ENCODE measurements at places on chromosomes 3 and 15. TPM values are rescaled to one million over a fixed set of nuclear protein-coding genes. Genes with fewer than 3 reads are reported as not detected.

DNA sequence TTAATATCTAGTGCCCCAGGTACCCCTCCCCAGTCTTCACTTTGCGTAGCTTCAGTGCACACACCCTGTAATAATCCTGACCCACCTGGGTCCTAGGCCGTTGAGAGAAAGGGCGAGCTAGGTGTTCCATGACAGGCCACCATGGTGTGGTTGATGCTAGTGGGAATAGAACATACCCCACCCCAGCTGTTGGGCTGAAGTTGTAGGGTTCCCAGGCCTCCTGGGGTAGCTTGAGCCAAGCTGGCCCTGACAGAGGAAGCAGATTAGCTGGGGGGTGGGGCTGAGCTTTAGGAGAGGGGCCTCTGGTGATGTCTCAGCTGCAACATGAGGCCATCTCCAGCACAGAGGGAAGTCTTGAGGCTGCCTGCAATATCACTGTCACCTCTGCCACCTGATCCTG, 40.5 kb downstream of the RAB11A start:
- DNase-seq, result no peak

DNA sequence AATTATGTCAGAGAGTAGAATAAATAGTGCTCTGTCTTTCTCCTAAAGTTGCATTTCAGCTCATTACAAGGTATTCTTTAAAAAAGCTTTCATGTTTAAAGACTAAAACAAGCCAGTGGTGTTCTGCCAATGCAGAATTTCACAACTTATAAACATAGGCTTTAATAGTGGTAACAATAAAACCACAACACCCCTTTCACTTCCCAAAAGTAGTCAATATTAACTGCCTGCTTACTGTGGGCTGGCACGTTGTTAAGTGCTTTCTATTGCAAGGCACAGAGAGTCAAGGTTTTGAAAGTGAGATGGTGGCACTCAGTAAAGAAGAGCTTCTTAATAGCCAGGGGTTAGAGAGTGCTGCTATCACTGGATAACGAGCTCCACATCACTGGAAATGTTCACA, 8.4 kb upstream of the RTP1 start:
- no peak for DNase-seq

SNAPC5 gene
- total RNA-seq, result 29.6 TPM

C3orf85 gene
- not detected for total RNA-seq

AP3B2 gene
- total RNA-seq, result 0.60 TPM

ADCY5 gene
- total RNA-seq, result 175 TPM

GRCh38 chr15:50164458-50164857, 17.5 kb upstream of the SLC27A2 start:
- no peak for DNase-seq
